ENCODE measurements at places on chromosomes 2 and 18.

- DNase-seq: no peak
Measured at GRCh38 chr2:227415538-227416424, 28.0 kb upstream of the SCYGR1 start.

- DNase-seq: no peak
Measured at GRCh38 chr2:8582191-8582590, 99.7 kb upstream of the ID2 start.

GRCh38 chr18:55152801-55153200 lies 193.5 kb upstream of the CCDC68 start:
- DNase-seq: no peak

- DNase-seq: no peak
Measured at GRCh38 chr2:59046401-59047372, 805.6 kb upstream of the FANCL start.

- DNase-seq: no peak
Measured at GRCh38 chr2:168596881-168597655, 141.0 kb downstream of the CERS6 start.

DNA sequence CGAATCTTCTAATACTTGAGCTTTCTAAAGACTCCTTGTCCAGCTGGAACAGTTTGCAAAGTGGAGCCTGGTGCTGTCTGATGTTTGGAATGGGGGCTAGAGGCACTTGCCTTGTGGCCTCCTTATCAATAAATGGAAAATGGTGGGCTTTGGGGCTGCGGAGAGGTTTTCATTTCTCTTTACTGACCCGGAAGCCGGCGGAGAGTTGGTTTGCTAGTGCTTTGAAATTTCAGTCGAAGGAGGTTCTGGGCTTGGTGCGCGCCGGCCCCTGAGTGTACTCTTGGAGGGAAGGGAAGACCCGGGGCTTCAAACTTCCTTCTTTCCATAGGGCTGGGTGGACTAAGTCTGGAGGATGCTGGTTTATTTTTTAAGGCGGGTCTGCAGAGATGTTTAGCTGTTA lies 714 bp downstream of the RPIA start:
- DNase-seq: no peak

DNA sequence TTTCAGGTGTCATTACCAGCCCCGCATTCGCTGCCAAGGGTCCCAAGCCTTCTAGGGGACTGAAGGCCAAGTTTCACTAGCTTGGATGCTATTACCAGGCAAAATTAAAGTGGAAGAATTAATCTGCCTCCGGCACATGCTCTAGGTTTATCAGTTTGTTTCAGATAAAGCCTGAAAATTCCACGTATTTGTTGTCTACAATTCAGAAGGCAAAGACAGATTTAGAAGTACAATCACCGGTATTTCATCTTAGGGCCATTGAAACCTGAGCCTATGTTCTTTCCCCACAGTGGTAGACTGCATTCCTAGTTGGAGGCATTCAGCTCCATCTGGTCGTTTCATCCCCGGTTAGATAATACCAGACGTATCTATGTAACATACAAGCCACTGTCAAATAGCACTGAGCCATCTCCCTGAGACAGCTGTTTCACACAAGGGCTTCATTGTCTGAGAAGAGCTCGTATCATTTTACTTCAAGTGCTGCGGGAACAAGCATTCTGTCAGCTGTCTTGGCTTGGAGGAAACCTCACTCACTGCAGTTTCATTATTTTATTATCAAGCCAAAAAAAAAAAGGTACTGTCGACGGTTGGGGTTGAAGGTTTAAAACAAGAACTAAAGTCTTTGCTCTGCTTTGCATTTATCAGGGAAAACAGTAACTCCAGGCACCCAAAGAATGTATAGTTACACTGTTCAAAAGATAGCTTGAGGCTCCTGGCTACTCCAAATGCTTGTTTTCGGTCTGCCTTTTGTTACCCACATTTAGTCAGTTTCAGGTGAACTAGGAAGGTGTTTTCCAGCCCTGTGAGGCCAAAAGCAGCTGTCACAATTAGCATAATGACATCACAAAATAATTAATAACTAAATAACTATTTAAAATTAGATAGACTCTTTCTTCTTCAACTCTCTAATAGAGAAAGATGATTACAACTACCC lies 76.7 kb downstream of the TGIF1 start:
- DNase-seq: no peak

GRCh38 chr2:106270471-106270891 lies 76.4 kb upstream of the UXS1 start:
- DNase-seq: no peak

GRCh38 chr2:240465268-240465764 lies 29.9 kb downstream of the GPC1 start:
- no peak for DNase-seq

DNA sequence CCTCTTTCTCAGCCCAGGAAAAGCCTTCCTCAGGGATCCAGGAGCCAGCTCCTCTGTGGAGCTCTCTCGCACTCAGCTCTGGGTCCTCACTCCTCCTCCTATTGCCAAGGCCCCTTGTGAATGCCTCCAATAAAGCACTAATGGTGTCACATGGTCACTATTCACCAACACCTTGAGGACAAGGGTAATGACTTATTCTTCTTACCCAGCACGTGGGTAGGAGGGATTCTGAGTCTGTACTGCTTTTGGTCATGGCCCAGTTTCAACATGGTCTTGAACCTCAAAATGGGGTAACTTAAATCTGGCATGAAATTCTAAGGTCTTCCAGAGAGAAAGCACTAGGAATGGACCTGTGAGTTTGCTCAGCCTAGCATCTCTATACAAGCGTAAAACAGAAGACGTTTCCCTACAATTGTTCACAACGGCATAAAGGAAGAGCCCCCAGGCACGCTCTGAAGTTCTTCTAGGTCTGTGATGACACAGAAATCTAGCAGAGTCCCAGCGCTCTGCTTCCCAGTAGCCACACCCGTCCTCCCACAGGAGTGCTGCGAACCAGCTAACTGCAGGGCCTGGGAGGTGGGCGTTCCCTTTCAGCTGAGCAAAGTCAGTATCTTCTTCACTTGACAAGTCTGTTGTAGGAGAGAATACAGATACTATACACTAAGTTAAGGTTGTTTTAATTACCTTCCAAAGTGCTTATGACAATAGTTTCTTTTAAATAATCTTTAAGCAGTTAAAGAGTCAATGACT lies 14.6 kb upstream of the KIDINS220 start:
- DNase-seq: no peak

GRCh38 chr2:139969323-139969722 lies 1189.1 kb upstream of the NXPH2 start:
- DNase-seq: no peak

GRCh38 chr2:105330681-105331375 lies 1.3 kb upstream of the TGFBRAP1 start:
- no peak for DNase-seq

DNA sequence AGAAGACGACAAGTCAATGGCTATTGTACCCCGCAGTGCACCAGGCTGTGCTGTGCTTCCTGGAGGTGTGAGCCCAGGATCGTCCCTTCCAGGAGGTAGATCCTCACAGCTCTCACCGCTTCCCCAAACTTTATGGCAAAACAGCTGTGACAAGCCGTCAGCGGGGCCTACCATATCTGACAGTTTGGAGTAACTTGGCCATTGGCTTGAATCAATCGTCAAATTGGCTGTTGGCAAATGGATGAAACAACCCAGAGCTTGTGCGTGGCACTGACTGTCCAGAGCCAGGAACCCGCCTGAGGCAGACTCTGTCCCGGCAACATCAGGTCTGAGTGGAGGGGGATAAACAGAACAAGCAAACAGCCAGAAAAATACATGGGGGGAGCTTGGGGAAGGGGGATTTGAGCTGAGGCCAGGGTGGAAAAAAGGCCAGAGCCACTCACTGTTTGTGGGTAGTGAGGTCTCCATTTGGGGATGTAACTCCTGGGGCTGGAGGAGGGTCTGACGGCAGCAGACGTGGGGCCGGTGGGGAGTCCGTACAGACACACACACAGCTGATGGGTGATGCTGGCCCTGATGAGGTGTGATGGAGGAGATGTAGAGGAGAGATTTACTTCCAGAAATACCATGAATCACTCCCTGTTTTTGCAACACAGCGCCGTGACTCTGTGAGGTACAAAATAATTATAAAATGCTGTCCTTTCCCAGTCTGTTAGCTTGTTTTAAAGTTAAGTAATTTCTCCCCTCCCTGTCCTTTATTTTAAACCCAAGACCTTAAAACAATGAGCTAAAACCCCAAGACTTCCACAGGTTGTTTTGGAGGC lies 174.8 kb downstream of the TWIST2 start:
- DNase-seq: no peak

DNA sequence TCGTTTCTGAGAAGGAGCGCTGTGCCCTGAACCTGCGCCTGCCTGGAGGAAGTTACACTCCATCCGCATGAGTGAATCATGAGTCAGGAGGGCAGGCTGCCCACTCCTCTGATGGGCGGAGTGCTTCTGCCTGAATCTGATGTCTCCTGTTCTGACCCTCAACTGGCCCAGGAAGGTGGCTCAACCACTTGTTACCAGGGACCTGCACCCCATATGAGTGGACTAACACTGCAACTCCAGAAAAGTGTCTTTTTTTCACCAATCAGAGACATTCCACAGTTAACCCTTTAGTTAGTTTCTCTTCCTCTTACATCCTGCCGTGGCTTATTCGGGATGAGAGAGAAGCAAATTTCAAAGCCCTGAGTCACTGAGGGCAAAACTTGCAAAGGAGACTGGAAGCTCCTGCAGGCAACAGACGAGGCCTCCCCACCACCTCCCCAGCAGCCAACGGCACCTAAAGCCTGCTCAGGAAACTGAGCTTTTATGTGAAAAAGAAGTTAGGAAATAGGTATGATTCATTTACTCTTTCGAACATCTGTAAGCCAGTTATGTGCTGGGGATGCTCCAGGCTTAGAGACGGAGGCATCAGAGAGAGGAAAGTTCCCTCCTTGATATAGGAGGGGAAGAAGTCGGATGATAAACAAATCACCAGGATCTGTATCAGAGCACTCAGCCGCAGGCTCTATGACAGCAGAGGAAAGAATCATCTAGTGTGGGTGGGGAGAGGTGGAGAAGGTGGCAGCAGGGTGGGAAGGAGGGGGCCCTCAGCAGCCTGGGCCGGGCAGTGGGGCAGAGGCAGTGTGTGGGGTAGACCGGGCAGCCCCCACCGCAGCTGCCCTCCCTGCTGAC lies 30.9 kb downstream of the MBP start:
- no peak for DNase-seq

DNA sequence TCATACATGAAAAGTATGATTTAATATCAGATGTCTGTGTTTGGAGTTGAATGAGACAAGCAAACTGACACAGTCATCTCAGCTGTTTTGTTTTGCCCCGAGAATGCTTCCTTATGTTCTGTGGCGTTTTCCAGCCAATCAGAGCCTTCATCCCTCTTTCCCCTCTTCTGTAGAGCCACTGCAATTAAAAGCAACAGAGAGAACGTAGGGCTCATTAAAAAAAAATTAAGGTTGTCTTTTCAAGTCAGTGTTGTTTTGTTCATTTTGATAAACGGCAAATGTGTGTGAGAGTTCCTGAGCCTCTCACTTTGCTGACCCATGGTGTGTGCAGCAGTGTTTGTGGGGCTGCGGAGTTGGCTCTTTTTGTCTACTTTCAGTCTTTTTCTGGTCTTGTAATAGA lies 216.0 kb downstream of the FHOD3 start:
- DNase-seq: no peak

DNA sequence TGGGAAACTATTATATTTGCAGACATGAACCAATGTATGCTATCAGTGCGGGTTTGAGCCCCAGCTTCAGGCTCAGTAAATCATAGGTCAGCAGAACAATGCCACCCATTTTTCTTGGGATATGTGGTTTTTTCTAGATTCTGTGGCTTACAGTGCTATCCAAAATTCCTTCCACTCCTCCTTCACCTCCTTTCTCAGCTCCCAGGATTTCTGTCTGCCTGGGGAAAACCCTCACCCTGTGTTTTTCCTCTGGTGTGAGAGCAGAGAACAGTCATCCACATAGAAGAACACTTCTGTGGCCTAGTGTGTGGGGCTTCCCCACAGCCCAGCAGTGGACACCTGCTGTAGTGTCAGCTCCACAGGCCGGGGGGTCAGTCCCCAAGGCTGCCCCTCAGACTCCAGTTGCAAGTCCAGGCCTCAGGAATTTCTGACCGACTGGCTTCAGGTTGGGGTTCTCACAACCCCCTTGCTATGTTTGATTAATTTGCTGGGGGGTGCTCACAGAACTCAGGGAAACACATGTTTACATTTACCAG lies 238.2 kb downstream of the LDLRAD4 start:
- DNase-seq: no peak

- DNase-seq: no peak
Measured at GRCh38 chr2:142825861-142826260, 51.6 kb upstream of the KYNU start.

GRCh38 chr18:72530622-72531021 lies 13.5 kb downstream of the CBLN2 start:
- DNase-seq: no peak

DNA sequence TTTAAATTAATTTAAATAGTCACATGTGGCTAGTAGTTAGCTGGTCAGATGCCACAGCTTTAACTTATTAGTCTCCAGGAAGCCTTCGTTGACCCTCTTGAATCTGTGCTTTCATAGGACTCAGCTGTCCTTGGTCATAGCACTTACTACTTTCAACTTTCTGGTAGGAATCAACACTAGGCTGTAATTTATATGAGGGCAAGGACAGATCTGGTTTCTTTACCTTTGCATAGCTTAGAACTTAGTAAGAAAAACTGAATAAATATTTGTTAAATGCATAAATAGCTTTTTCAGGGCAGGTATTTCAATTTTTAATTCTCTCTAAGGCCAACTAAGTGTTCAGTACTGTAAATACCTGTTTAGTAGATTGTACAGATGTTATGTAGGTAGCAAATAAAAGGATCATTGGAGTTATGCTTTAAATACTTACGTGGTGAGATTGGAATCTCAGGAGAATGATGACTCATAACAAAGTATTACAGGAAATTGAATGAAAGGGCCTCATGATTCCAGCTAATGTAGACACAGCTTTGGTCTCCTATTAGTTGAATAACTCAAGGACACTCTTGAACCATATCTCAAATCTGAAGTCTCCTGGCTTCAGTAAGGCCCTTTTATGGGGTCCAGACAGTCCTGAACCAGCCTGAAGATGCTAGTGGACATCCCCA lies 2.6 kb downstream of the CLIP4 start:
- DNase-seq: no peak

GRCh38 chr2:11588228-11589110 lies 54.6 kb downstream of the GREB1 start:
- no peak for DNase-seq

GRCh38 chr18:22813648-22814328 lies 119.3 kb upstream of the RBBP8 start:
- DNase-seq: no peak

DNA sequence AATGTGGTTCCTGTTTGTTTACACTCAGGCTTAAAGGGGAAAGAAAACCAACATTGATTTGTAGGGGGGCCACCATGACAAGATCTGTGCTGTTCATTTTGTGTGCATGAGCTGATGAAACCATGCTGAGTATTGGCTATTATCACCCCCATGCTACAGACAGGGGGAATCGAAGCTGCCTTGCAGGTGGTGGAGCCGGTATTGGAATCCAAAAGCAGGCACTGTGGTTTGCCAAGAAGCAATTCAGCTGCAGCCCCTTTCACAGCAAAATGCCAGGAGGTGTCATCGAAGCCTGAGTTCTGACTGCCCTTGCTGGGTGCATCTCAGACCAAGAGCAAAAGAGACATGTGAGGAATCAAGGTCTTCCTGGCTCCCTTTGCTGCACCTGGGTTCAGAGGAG lies 221.9 kb downstream of the UXS1 start:
- no peak for DNase-seq
